ENCODE measurements at places on chromosomes 6 and 20. TPM values are rescaled to one million over a fixed set of nuclear protein-coding genes. Genes with fewer than 3 reads are reported as not detected.

GRCh38 chr6:159097256-159097655 lies 52.5 kb upstream of the TAGAP start:
- DNase-seq: no peak

The SMOC2 gene
- 213 TPM for total RNA-seq

DNA sequence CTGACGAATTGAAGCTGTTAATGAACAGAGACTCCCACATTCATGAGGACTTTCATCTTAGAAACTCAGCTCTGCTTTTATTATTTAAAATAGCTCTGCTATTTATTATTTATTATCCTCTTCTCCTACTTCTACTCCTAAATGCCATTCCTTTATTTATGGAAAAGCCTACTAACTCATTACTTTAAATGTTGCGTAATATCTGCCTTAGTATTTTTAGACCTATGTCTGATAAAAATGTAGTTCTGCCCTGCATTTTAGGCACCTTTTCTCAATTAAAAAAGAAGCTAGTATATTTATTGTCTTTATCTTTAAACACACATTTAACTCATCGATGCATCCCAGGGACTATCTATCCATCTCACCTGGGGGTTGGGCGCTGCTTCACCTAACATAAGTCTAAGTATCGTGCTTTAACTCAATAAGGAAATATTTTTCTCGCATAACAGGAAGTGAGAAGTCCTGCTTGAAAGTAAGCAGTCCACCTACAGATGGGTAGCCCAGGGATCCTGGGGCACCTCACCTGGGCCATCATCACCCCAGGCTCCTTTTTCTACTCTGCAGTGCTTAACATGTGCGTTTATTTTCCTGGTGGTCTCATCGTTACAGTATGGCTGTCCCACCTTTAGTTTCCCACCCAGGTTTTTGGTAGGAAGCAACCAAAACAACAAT lies 31.3 kb upstream of the FAM184A start:
- DNase-seq: no peak

- DNase-seq: no peak
Measured at GRCh38 chr6:147577488-147577887, 69.0 kb downstream of the SAMD5 start.

DNA sequence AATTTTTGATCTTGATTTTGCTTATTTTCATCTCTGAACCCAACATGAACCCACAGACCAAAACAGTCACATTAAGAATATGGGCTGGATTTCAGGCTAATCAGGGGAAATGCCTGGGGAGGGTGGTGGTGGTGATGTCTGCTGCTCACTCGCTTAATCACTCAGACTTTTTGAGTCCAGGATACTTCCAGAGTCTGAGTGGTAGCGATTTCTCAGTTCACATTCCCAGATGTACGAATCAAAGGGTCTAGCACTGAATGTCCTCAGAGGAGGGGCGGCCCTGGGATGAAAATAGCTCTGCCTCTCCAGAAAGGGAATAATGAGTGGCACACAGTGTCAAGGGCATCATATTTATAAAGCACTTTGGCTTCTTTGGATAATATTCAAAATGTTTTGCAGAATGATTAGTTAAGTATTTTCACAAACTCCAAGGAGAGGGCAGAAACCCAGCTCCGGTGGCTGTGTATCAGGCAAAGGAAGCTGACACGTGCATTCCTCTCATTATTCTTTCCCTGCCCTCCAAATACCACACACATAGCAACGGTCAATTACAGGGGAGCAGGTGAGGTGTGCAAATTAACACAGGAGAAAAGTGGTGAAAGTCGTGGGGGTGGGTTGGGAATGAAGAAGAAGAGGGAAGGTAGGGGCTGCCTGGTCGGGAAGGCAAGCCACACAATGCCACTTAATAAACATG lies 345.2 kb upstream of the RSPO3 start:
- DNase-seq: no peak

All from mucosa of gallbladder (tissue), 1 donor.